ENCODE measurements at places on chromosomes 3 and 15. TPM values are rescaled to one million over a fixed set of nuclear protein-coding genes. Genes with fewer than 3 reads are reported as not detected.

DNA sequence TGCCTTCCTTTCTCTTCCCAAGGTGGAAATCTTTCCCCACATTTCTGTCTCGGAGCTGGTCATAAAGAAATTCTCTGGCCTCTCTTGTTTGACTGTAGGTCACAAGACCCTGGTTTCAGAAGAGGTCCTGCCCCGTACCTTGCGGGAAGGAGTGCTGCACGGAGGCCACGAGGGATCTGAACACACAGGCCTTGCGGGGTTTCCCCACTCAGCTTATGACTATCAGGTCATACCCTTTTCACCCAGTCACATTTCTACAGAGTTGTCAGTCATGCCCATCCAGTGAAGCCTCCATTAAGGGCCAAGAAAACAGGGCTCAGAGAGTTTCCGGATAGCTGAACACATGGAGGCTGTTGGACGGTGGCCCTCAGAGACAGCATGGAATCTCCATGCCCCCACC, 54.7 kb upstream of the ATP13A3 start:
- no peak for DNase-seq

- no peak for DNase-seq
Observed at GRCh38 chr3:121958801-121959200, 63.2 kb downstream of the ILDR1 start.

GRCh38 chr3:106825962-106826605, 551.2 kb upstream of the CCDC54 start:
- peak; percentile 58 for DNase-seq

GRCh38 chr15:40352281-40352901, 1.6 kb downstream of the PHGR1 start:
- no peak for DNase-seq

- DNase-seq, result no peak
Observed at GRCh38 chr15:99341786-99342185, 90.5 kb downstream of the LRRC28 start.

DNA sequence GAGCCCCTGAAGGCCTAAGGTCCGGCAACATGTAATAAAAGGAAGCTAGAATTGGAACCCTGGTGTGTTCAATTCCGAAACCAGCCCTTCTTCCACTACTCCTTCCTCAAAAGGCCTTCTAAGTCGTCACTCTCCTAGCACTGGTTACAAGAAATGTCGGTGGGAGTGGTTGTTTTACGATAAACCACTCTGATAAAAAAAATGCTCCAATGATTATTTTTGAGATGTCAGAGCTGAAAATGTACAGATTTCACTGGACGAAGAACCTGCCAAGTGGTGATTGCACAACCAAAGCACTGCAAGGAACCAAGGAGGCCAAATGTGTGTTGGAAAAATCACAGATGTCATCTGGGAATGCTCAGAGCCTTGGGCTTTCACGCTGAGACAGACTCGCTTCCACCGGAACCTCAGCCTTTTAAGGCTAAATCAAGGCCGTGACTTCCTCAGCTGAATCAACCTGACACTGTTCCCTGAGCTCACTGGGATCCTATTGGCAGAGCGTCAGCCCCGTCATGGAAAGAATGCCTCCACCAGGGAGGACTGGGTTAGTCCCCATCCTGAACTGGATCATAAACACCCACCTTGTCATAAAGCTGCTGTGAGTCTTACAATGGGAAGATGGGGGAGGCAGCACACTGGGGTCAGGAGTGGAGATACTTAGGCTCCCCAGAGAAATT, 108.1 kb upstream of the THBS1 start:
- DNase-seq, result no peak

GRCh38 chr3:93969443-93969842, 4.3 kb downstream of the PROS1 start:
- no peak for DNase-seq

DNA sequence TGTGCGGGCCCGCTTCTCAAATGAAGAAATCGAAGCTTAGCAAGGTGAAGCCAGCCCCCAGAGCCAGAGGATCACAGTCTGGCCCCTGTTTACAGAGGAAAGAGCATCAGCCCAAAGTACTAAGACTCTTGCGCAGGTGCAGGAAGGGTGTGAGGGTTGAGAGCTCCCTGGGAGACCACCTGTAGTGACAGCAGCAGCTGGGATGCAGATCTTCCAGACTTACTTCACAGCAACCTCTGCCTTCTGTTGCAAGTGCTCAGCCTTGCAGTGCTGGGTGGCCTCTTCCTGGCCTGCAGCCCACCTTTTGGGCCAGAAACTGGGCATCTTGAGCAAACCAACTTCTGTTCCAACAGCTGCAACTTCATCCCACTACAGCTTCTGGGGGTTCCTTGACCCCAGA, 19.7 kb downstream of the SPATA12 start:
- no peak for DNase-seq

DNA sequence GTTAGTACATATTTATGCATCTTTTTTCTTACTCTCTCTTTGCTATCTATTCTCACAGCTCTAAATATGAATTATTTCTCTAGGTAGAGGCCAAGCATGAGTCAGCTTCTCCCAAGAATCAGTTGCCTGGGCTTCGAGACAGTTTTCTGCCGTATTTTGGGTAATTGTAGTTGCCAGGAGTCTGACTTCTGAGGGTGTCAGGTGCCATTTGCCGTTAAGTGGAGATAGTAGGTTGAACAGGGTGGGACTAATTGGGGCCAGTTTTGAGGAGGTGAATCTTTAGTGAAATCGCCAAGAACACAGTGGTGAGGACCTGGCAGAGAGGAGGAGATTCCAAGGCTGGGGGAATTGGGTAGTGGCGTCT, 7.8 kb upstream of the NRROS start:
- DNase-seq, result no peak

- no peak for DNase-seq
Observed at GRCh38 chr15:67812241-67812644, 13.1 kb upstream of the SKOR1 start.

GRCh38 chr3:38107911-38108648, 28.8 kb downstream of the ACAA1 start:
- DNase-seq, result no peak

DNA sequence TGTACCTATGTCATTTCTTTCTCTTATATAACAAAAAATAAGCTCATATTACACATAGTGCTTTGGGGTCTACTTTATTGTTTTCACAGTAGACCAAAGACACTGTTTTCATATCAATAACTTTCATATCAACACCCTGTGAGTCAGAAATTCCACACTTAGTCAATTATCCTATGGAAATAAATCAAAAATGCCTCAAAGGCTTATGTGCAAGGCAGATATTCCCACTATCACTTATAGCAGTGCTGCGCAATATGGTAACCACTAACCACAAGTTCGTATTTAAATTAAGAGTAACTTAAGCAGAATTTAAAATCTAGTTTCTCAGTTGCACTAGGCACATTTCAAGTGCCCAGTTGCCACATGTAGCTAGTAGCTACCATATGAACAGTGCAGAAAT, 15.9 kb downstream of the SCG3 start:
- DNase-seq, result no peak

- DNase-seq, result no peak
Observed at GRCh38 chr3:21955406-21955805, 204.4 kb upstream of the ZNF385D start.

GRCh38 chr3:4865714-4866113, 113.5 kb upstream of the BHLHE40 start:
- peak; percentile 7 for DNase-seq

DNA sequence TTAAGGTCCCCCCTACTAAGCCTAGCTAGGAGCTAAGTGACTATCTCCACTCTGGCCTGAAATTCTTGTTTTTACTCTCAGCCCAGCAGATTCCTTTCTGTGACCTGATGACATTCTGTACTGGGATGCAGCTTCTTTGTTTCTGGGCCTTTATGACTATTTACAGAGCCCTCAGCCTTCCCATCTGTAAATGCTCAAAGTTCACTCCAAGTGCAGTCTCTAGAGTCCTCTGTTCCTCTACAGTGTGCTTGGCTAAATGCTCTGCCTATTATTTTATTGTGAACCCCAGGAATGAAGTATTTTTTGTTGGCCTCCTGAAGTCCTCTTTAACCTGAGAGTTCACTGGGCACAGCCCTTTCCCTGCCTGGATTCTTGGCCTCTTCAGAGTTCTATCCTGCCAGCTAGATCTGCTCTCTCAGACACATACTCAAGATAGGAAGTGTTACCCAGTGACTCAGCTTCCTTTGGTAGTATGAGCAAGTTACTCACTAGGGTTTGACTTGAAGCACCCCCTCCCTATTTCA, 278.1 kb upstream of the P2RY1 start:
- no peak for DNase-seq

DNA sequence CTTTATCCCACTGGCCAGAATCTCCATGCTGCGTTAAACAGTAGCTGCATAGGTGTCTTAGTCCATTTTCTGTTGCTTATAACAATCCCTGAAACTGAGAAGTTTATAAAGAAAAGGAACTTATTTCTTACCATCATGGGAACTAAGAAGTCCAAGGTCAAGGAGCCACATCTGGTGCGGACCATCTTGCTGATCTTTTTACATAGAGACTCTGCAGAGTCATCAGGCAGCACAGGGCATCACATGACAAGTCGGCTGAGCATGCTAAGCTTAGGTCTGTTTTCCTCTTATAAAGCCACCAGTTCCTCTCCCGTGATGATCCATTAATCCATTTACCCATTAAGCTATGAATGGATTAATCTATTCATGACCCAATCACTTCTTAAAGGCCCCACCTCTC, 22.4 kb upstream of the FAM174B start:
- DNase-seq, result no peak

- DNase-seq, result no peak
Observed at GRCh38 chr3:20103731-20104130, 63.5 kb downstream of the KAT2B start.

- DNase-seq, result no peak
Observed at GRCh38 chr3:26647078-26647477, 24.5 kb downstream of the LRRC3B start.

DNA sequence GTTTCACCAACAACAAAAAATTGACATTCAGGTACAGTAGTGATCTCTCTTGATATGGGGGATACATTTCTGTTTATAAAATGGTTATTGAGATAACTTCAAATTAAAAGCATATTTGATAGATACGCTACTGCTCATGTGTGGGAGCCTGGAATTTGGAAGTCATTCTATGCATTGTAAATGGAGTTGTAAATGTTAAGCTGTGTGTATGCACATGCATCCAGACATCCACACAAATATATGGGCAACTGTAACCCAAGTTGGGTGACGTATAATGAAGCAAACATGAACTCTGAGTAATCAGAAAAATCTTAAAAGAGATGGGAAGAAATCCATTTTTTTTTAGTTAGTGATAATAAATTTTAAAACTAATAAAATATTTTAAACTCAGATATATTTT, 9.8 kb downstream of the KLHL24 start:
- no peak for DNase-seq

DNA sequence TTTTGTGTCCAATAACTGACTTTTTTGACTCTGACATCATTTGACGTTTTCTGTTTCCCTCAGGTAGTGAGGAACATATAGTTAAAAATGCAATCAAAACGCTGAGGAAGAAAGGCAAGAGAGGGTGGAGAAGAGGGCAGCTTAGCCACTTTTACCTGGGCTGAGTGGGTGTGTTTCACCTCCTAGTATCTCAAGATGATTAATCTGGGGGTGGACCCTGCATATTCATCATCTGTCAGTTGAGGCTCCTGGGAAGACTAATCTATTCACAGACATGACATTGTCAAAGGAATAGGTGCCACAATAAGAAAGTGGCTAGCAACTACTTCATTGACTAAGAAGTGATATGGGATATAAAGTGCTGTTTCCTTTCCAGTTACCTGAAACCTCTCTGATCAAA, 331.5 kb upstream of the RARB start:
- no peak for DNase-seq

GRCh38 chr15:56052395-56053045, 59.1 kb upstream of the NEDD4 start:
- DNase-seq, result peak; percentile 74

- DNase-seq, result peak; percentile 33
Observed at GRCh38 chr3:167653760-167654159, at the start of gene WDR49. WDR49 (minus strand) TSS chr3:167653942; CDS start chr3:167653425, 517 bp downstream.

- no peak for DNase-seq
Observed at GRCh38 chr3:193637831-193638230, 44.8 kb downstream of the OPA1 start.

- DNase-seq, result no peak
Observed at GRCh38 chr3:177642804-177643125, 445.5 kb upstream of the TBL1XR1 start.

GRCh38 chr15:31482122-31482922, 155.7 kb downstream of the KLF13 start:
- no peak for DNase-seq

DNA sequence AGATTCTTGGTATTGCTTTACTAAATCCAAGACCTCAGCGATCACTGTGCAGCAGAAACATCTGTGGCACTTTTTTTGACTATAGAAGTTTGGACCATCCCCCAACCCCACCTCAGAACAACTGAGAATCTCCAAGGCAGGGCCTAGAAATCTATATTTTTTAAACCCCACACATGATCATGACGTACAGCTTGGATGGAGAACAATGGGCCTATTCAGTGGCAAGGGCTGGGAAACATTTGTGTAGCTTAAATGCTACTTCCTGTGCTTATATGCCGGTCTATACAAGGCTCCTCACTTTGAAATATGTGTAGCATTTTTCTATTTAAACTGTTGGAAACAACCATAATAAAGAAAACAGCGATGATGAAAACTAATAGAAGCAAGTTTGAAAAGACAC, 55.1 kb upstream of the SPRED1 start:
- no peak for DNase-seq

DNA sequence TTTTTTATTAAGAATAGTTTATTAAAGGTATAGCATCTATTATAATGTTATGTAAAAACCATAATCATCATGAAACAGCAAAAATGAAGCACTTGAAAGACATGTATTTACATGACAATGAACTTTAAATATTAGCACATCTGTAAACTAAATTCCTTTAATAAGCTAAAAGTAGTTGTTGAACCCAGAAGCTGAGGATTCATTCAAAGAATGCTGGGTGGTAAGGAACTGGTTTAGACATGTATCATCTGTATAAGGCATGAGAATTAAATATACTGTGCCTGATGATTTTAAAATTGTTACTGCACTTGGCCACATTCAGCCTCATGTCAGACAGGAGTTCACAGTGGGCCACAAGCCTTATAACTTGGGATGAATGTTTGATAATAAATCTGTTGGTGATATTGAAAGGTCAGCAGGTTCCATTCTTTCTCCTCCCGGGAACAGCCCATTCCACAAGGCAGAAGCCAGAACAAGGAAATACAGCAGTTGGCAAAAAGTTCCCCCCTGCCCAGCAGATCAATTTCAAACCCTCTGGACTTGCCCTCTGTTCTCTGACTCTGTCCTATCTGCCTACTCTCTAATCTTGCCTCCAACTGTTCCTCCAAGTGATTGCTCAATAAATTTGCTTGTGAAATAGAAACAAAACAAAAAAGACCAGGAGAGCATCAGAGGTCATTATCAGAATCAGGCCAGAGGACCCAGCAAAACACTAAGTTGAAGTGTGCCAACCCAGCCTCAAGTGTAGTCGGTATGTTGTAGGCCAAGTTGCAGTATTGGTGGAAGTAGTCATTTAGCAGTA, 49.8 kb upstream of the TEX264 start:
- DNase-seq, result no peak

Gene C2CD4A
- total RNA-seq, result 0.06 TPM

Gene GRIP2
- 6.0 TPM for total RNA-seq

Gene HRH1
- 21.3 TPM for total RNA-seq

Gene SYNPR
- total RNA-seq, result 83.5 TPM

Gene ADAMTSL3
- total RNA-seq, result 25.2 TPM

Gene ERC2
- total RNA-seq, result 24.0 TPM

Gene BFSP2
- total RNA-seq, result 1.0 TPM

Gene SLC6A20
- 19.0 TPM for total RNA-seq

Gene RAB6B
- 169 TPM for total RNA-seq

Gene HRG
- total RNA-seq, result 0.11 TPM
